Activated T-cell treated with anti-CD3 and anti-CD28 coated beads for 24 hours (primary cell): ENCODE measurements at places on chromosomes 12 and 14.

- no peak for DNase-seq
Observed at GRCh38 chr14:100816950-100817901, 8.7 kb upstream of the MEG3 start.

- no peak for DNase-seq
Observed at GRCh38 chr12:50590869-50591268, 86.1 kb downstream of the DIP2B start.

GRCh38 chr12:120361506-120362208 is 7.3 kb downstream of the MSI1 start:
- DNase-seq = no peak

DNA sequence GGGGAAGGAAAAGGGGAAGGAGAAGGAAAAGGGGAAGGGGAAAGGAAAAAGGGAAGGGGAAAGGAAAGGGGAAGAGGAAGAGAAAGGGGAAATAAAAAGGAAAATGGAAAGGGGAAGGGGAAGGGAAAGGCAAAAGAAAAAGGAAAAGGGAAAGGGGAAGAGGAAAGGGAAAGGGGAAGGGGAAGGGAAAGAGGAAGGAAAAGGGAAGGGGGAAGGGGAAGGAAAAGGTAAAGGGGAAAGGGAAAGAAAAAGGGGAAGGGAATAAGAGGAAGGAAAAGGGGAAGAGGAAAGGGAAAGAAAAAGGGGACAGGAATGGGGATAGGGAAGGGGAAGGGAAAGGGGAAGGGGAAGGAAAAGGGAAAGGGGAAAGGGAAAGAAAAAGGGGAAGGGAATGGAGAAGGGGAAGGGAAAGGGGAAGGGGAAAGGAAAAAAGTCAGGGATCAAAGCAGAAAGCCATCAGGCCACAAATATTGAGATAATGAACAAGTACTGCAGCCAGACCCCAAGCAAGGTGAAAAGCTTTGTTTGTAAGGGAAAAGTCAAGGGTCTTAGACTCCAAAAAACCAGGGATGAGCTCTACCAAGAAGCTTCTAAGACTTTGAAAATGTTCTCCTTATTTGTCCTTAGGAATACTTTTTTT is 20.0 kb downstream of the DICER1 start:
- DNase-seq = no peak

GRCh38 chr14:36657399-36658122 is 4.1 kb upstream of the PAX9 start:
- DNase-seq = no peak

- no peak for DNase-seq
Observed at GRCh38 chr12:6631549-6631961, 4.2 kb downstream of the LPAR5 start.

- DNase-seq = no peak
Observed at GRCh38 chr12:18567787-18568186, 170.0 kb downstream of the PLCZ1 start.

DNA sequence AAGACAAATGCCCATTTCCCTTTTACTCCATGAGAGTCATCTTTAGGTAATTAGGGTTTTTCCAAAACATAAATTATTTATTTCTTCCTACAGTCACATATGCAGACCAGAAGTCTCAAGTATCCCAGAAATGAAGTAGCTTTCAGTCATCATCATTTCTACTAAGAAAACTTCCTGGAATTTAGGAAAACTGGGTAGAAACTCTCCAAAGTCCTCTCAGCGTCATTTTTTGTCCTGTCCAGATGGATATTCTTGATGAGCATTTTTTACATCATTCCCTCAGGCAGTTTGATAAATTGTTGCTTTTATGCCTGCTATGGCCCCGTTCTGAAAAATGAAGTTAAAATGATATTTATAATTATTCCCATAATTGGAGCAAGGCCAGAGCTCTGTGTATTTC is 93.9 kb upstream of the DCN start:
- no peak for DNase-seq

GRCh38 chr14:98293576-98293975 is 978.4 kb downstream of the BCL11B start:
- no peak for DNase-seq
